ENCODE measurements at places on chromosomes 13 and 19.

GRCh38 chr13:25840261-25840660 lies 211.6 kb downstream of the SHISA2 start:
- no peak for DNase-seq

DNA sequence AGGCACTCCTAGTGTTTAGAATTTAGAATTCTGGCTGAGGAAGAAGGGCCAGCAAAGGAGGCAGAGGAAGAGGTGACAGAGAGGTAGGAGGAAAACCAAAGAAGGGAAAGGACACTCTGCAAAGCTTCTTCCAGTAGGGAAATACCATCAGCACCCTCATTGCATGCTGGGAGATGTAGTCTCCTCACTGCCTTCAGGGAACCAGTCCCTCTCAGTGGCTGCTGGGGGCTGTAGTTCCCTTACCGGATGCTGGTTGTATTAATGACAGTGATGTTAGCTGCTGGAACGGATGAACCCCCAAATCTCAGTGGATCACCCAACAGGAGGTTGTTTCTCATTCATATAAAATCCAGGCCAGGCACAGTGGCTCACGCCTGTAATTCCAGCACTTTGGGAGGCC lies 10.1 kb downstream of the GRIN2D start:
- DNase-seq, result no peak

DNA sequence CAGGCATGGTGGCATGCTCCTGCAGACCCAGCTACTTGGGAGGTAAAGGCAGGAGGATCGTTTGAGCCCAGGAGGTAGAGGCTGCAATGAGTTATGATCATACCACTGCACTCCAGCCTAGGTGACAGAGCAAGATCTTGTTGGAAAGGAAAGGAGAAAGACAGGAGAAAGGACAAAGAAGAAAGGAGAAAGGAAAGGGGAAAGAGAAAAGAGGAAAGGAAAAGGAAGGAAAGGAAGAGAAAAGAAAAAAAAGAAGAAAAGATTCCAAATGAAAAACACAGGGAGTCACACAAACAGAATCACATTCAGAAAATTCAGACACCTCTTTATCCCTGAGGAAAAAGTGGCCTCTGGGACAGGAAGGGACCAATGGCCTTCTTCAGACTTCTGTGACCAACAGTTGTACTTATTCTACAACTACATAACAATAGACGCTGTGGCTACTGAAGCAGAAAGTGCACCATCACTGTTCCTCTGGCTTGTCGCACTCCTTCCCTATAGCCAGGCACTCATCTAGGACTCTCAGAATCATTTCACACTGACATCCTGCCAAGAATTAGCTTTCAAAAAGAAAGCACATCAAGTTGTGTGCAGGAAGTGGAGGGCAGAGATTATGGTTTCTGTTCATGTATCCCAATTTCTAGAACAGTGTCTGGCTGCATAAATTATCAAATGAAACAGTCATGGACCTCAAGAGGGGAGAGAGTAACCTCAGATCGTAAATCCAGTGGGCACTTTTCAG lies 5.9 kb downstream of the MTMR6 start:
- DNase-seq, result no peak

GRCh38 chr13:91748416-91749089 lies 350.1 kb downstream of the GPC5 start:
- no peak for DNase-seq

DNA sequence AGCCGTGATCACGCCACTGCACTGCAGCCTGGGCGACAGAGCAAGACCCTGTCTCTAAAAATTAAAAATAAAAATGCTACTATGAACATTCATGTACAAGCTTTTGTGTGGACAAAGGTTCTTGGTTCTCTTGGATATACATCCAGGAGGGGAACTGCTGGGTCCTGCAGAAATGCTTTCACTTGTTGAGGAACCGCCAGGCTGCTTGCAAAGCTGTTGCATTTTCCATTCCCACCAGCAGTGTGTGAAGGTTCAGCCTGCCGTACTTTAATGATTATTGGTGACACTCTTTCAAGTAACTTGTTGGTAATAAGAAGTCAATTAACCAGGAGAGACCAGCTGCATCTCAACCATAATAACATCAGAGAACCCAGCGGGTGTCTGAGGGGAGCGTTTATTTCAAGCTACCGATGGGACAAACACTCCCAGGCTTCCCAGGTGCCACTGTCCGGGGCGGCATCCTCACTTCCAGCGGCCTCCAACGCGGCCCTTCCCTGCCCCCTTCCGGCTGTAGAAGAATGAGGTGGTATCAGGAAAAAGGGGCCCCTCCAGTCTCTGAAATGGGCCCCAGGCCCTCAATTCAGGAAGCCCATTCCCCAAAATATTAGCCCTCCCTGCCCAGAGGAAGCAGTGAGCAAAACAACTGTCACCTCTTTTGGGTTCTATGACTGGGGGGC lies 15.2 kb upstream of the PPP1R12C start:
- DNase-seq, result no peak

- DNase-seq, result no peak
Measured at GRCh38 chr13:102862624-102863210, 16.9 kb downstream of the ERCC5 start.

- no peak for DNase-seq
Measured at GRCh38 chr13:33270895-33271538, 14.5 kb downstream of the STARD13 start.

DNA sequence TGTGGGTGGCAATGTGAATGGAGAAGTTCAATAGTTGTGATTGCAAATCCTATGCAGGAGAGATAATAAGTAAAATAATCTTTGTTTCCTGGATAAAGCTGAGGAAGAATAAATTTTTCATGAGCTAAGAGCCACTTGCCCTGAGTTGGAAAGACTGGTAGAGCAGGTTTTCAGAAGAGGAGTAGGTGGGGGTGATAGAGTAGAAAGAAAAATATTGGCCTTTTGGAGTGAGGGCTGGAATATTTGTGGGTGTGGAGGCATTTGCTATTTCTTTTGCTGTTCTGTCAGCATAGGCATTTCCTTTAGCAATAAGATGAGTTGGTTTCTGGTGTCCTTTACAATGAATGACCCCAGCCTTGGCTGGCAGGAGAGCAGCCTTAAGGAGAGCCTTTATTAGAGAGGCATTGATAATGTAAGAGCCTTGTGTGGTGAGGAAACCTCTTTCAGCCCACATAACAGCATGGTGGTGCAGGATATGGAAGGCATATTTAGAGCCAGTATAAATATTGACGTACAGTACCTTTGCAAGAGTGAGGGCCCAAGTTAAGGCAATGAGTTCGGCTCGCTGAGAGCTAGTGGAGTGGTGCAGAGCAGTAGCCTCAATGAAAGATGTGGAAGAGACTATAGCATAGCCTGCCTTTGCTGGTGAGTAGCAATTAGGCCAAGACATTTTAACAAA lies 11.6 kb upstream of the ZNF431 start:
- DNase-seq, result no peak

GRCh38 chr19:46753420-46754155 lies 7.3 kb upstream of the STRN4 start:
- DNase-seq, result peak; percentile 46

- DNase-seq, result no peak
Measured at GRCh38 chr13:109151255-109151654, 521.8 kb downstream of the MYO16 start.

GRCh38 chr13:34430294-34430693 lies 511.8 kb upstream of the NBEA start:
- DNase-seq, result no peak

- no peak for DNase-seq
Measured at GRCh38 chr13:20043207-20043925, 84.8 kb downstream of the ZMYM2 start.

DNA sequence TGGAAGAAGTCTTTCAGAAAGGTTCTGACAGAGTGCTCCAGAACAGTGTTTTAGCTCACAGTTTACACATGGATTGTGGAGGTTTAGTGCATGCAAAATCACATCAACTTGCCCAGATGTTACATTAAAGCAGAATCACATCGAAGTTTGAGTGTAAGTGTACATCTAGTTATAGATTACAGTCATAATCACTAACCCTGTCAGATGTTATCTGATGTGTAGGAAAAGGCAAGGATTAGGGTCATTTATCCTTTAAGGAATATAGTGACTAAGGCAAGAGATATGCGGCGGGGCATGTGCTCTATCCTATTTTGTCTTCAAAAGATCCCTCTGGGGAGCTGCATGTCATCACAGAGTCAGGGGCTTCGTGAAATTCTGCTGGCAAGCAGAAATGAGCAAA lies 66.9 kb downstream of the CYSLTR2 start:
- no peak for DNase-seq

- DNase-seq, result no peak
Measured at GRCh38 chr19:49445997-49446396, 4.7 kb upstream of the SLC17A7 start.

- no peak for DNase-seq
Measured at GRCh38 chr13:111791131-111791530, 275.8 kb upstream of the SOX1 start.

DNA sequence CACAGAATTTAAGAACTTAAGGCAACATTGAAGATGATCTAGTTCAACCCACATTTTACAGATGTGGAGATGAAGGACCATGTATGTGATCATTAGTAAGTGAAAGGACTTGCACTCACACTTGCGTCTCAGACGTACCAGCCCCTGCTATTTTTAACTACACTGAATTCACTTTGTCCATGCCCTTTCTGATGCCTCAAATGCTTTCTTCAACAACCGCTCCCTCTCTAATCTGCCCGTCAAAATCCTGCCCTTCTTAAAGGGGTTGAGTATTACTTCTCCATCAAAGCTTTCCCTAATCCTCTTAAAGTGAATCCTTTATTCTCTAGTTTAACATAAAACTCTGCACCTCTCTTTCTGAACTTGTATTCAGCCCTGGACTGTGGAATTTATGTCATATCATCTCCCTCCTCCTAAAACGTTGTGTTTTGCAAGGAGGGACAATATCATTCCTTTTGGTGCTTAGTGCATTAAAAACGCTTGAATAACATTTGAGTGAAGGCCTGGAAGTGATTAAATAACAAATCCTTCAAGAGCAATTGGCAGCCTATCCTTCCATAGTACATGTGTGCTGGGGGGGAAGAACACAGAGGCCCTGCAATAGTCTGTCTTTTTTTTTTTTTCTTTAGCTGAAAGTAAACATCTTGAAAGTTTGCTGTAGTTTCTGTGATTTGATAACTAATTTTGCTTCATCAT lies 493.3 kb downstream of the LMO7 start:
- no peak for DNase-seq

DNA sequence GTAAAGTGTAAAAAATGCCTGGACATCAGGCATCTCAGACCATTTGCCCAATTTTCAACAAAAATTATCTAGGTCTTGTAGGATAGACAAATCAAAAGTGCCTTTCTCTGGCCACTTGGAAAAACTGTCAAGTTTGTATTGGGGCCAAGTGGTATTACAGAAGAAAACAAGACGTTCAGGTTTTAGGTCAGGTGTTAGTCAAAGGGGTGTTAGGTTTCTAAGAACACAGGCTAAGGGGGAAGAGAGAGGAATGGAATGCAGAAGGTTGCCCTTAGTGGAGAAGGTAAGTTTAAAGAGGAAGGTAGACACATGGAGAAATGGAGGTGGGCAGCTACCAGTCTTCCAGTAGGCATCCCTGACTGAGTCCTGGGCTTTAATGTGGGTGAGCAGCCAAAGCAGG lies 19.9 kb upstream of the ZNF561 start:
- no peak for DNase-seq

- no peak for DNase-seq
Measured at GRCh38 chr13:112802802-112803195, 113.0 kb downstream of the ATP11A start.

DNA sequence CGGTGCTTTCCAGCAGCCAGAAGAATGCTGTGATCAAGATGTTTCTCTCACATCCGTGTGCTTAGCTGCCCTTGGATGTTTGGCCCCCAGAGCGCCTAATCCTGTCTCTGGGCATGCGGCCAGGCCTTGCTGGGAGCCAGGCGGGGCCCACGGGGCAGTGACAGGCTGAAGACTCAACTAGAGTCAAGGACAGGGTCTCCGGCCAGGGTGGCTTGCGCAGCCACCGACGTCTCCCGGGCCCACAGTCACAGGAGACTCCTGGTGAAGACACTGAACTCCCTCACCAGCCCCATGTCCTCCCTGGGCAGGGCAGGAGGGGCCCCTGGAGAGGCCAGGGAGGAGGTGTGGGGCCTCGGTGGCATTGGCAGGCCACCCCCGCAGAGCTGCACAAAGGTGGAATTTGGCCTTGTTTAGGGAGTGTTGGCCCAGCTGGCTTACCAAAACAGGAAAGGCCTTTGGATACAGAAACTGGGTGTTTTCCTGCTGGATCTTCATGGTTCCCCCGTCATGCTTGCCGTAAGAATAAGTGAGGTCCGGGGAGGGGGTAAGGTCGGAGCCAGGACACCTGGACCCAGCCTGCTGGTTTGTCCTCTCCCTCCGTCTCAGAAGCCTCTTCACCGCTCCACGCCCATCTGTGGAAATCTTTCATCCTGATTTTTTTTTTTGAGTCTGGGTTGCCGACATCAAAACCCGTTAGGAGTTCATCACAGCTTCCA lies 10.0 kb upstream of the NDUFS7 start:
- DNase-seq, result no peak

GRCh38 chr19:49110567-49110966 lies 3.6 kb upstream of the LIN7B start:
- DNase-seq, result no peak

Data from cerebellar nuclear complex (tissue), 1 donor.